ENCODE measurements at places on chromosomes 12 and 14.

GRCh38 chr12:63308671-63309070, 157.7 kb upstream of the AVPR1A start:
- peak; percentile 22 for DNase-seq

- DNase-seq = no peak
Measured at GRCh38 chr12:1533205-1533601, 61.2 kb downstream of the FBXL14 start.

- DNase-seq = peak; percentile 82
Measured at GRCh38 chr12:20006871-20007730, 361.2 kb upstream of the PDE3A start.

DNA sequence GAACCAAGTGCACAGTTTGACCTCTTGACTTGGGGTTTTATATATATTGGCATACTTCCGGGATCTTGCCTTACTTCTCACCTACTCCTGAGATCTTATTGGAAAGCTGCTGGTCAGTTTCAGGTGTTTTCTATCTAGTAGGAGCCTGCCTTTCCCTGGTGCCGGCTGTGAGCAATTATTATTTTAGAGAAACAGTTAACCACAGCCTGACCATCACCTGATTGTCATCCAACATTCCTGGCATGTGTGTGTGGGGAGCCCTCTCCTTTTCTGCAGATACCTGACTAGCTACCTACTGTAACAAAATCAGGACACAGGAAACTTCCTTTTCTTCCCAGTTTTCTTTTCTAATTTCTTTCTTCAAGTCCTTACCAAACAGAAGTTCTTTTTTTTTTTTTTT, 220.4 kb downstream of the ATP23 start:
- no peak for DNase-seq

DNA sequence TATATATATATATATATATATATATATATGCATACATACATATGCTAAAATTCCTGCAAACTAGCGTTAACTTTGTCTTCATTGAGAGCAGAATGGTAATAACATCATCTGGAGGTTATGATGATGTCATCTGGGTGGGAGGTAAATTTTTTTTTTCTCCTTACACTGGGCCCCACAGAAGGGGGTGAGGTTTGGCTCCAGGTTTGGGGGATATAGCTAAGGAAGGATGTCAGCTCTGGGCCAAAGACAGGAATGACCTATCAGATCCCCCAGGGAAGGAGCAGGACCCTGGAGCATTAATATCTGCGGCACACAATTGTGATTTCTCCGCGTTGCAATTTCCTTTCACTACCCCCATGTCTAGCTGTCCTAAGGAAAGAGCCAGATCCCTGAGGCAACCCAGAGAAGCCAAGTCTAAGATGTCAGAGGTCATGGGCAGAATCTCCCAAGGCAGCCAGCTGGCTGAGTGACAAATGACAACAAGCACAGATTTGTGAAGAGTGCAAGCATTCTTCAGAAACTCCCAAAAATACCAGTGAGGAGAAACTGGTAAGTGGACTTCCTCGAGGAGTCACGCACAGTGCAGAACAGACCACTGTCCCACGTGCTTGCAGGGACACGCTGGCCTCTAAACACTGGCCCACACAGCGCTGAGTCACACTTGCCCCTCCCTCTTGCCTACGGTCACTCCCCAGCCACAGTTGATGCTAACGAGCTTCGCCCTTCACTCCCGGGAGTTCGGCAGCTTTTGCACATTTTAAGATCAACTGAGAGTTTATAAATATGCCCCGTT, 9.9 kb downstream of the UBC start:
- DNase-seq = peak; percentile 75

GRCh38 chr12:23684121-23684520, 265.3 kb downstream of the SOX5 start:
- DNase-seq = no peak

- DNase-seq = peak; percentile 51
Measured at GRCh38 chr14:49946320-49947141, 53.6 kb downstream of the ARF6 start.

GRCh38 chr12:85076688-85077430, 40.7 kb downstream of the LRRIQ1 start:
- DNase-seq = peak; percentile 93

DNA sequence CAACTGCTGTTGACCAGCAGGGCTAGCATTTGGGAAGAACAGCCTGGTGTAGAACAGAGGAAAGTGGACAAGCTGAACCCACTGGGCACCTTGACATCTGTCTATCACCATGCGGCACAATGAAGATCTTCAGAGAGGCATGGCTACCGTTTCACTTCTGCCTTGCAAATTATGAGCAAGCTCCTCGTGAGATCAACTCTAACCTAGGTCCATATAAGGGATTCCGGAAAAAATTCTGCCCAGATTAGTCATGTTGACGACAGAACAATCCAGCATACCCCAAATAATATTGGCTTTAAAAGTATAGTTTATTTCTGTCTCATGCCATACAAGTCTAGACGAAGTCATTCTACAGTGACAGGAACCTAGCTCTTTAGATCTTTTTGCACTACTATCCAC, 91.6 kb upstream of the ATF7IP start:
- DNase-seq = no peak

DNA sequence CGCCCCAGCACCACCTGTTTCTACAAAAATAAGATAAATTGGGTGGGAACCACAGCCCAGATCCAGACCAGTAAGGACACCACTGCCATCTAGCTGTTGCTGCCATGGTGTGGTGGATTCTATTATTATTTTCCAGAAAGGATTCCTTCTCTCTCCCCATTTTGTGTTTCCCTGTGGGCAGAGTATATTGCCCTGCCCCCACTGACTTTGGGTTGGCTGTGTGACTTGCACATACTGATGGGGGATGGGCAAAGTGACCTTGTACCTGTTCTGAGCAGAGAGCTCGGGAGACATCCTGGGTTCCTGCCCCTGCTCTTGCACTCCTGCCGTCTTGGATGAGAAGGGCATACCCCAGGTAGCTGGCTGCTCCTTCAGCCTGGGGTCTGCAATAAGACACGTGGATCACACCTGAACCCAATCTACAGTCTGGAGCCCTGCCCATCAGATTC, 24.3 kb downstream of the MOAP1 start:
- no peak for DNase-seq

- no peak for DNase-seq
Measured at GRCh38 chr14:54083549-54084239, 127.1 kb upstream of the BMP4 start.

GRCh38 chr12:117277875-117278274, 83.6 kb downstream of the NOS1 start:
- DNase-seq = no peak

GRCh38 chr14:61535458-61535857, 159.9 kb upstream of the HIF1A start:
- DNase-seq = no peak

DNA sequence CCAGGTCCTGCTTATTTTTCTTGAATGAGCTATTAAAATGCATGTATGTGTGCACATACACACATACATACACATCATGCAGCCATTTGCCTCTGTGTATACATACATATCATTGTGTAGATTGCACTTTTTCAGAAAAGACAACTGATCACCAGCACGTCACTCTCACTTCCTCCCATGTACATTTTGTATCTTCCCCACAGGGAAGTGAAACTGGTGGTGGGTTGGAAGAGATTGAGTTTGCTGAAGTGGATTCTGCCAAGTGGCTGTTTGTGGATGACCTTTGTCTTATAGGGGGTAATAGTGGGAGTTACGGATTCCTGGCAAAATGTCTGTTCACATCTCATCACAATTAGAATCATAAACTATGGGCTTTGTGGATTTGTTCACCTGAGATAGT, 448.6 kb downstream of the RAD51B start:
- DNase-seq = no peak

DNA sequence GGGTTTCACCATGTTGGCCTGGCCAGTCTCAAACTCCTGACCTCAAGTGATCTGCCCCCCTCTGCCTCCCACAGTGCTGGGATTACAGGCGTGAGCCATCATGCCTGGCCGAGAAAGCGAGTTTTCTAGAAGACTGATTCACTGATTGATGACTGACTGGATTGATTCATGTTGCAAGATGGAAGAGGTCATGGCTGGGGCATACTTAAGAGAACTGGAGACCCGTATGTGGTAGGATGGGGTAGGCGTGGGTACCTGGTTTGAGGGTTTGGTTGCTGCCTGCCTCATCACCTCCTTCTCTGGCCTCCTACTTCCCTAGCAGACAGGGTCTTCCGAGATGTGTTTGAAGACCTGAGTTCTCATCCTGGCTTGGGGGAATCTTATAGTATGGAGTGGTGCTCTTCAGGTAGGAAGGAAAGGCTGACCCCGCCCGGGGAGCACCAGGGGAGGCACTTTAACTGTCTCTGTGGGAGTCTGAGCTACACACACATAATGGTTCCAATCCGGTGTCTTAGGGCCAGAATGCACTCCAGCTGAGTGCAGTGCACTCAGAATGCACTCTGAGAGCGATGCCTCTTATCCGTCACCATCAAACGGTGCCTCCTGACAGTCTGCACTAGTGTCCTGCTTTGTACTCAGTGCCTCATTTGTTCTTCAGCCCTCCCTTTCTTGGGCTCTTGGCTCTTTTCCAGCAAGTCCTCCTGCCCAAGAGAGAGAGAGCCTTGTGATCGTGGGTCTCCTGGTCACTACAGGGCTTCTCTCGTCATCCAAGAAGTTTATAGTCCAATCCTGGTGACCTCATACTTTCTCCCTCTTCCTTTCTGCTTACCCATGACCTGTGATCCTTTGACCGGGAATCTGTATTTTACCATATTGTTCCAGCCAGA, 19.7 kb downstream of the PLEKHG3 start:
- DNase-seq = peak; percentile 37

DNA sequence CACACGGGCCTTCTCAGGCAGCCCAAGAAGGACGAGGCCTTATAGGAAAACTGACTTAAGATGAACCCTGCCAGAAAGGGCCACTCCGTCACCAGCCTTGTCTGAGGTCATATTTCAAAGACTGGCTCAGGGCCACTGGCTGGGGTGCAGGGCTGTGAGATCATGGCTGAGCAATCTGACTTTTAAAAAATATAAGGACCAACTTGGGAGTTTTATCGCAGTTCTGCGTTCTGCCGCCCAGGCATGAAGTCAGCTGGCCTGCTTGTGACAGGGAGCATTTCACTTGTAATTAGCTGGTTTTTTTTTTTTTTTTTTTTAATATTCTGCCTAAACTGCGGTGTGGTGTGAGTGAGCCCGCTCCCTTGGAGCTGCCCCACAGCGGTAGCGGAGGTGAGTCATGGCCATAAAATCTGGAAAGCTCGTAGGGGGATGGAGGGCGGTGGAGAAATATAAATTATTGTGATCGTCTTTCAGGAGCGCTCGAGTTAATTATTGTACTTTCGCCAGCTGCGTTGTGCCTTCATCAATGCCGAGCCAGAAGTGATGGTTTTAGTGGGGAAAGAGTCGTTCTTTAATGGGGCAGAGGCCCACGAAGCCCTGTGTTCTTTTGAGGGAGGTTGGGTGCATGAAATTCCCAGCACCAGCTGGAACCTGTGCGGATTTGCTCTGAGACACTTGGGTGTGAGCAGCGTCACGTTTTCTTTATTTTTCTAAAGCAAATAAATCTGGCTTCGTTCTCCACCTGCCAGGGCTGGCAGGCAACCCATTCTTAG, 231.9 kb downstream of the C12orf75 start:
- peak; percentile 95 for DNase-seq

- DNase-seq = no peak
Measured at GRCh38 chr12:115763982-115764621, 513.4 kb downstream of the MED13L start.

GRCh38 chr12:2679068-2679815, 115.5 kb upstream of the FKBP4 start:
- DNase-seq = no peak

DNA sequence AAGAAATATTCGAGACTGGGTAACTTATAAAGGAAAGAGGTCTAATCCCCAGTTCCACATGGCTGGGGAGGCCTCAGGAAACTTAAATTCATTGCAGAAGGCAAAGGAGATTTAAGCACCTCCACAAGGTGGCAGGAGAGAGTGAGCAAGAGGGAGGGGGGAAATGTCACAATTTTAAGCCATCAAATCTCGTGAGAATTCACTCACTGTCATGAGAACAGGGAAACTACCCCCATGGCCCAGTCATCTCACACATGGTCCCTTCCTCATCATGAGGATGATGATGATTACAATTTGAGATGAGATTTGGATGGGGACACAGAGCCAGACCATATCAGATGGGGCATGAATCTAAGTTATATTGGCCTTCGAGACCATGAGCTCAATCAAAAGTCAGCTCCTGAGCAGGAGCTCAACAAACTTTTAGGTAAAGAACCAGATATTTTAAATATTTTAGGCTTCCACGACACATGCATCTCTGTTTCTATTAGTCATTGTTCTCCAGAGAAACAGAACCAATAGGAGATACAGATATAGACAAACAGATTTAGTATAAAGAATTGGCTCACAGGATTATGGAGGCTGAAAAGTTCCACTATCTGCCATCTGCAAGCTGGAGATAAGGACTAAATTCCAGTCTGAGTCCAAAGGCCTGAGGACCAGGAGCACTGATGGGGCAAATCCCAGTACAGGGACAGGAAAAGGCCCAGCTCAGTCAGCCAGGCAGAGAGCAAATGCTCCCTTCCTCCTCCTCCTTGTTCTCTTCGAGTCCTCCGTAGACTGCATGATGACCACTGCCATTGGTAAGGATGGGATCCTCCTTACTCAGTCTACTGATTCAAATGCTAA, 24.9 kb downstream of the DGLUCY start:
- DNase-seq = peak; percentile 22

- no peak for DNase-seq
Measured at GRCh38 chr12:7486512-7486911, 17.1 kb downstream of the CD163 start.

DNA sequence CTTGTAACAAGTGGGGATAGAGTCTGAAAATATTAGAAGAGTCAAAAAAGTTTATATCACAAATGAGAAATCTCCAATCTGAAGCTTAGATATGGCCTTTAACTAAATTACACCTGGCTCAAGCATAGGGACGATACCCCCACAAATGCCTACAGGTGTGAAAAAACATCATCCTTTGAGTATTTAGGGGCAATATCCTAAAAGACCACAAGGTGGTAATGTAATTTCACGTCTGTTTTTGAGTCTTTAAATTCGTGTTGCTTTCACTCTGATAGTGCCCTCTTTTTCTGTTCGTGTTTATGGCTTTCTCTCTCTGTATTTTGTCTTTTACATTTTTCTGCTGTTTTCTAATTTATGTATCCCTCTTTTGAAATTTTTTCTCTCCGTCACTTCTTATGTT, 84.3 kb downstream of the ETNK1 start:
- DNase-seq = peak; percentile 28

- DNase-seq = no peak
Measured at GRCh38 chr12:100266585-100266834, 369 bp downstream of the DEPDC4 start.

DNA sequence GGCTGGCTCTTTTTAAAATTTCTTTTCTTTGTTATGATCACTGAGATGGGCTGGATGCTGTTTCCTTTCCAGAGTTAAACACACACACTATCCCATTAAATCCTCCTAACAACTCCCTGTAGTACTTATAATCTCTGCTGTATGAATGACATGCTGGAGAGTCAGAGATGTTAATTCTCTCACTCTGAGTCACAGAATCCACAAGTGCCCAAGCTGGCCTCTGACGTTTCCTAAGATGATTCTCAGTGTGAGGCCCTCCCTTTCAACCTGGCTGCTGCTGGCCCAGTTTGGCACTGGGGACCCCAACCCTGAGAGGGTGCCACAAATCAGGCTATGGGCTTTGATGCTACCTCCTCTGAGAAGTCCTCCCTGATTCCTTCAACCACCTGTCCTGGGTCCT, 5.4 kb downstream of the NOS1 start:
- DNase-seq = peak; percentile 3

- no peak for DNase-seq
Measured at GRCh38 chr12:128361400-128361995, 94.5 kb downstream of the TMEM132C start.
